ENCODE measurements at places on chromosomes 16 and 17.

DNA sequence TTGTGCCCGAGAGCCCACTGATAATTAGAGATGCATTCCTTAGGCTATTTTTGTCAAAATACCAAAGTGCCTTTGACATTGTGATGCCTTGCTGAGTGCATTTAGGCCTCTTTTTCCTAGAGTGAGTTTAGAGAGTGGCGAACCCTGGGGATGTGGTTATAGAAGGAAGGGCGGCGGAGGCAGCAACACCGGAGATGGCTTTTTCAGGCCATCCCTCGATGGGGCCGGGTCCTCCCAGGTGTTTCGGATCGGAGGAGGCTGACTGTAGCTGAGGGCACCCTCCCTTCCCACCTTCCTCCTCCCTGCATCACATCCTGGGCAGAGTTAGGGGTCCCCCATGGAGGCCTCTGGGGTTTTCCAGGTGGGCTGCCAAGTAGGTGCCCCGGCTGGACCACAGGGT, 6.6 kb upstream of the SNAI3 start:
- DNase-seq: no peak

DNA sequence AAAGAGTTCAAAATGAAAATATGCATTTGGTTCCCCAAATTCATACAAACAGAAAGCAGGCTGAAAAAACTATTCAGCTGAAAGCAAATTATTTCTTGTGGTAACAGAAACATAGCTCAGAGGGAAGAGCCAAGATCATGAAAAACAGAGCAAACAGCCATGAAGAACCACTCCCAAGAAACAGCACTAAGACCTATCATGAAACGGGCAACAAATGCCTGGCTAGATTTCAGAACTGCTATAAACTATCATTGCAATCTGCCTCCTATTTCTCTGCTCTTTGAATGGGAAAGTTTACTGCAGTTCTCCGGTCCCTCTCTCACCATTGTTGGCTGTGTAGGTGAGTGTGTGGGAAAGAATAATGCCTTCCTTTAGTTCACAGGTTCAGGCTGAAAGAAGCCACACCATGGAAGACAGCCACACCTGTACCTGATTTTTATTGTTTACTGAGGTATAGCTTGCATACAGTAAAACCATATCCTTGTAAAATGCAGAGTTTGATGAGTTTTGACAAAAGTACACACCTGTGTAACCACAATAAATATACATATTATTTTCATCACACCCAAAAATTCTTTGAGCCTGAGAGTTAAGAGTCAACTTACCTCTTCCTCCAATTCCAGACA, 48.2 kb downstream of the CEP112 start:
- DNase-seq: no peak

- DNase-seq: no peak
Observed at GRCh38 chr17:44084921-44085320, 14.4 kb downstream of the G6PC3 start.

- DNase-seq: no peak
Observed at GRCh38 chr17:20197272-20197926, 188.2 kb downstream of the SPECC1 start.

- DNase-seq: peak; percentile 17
Observed at GRCh38 chr16:49491771-49492761, 118.5 kb downstream of the C16orf78 start.

DNA sequence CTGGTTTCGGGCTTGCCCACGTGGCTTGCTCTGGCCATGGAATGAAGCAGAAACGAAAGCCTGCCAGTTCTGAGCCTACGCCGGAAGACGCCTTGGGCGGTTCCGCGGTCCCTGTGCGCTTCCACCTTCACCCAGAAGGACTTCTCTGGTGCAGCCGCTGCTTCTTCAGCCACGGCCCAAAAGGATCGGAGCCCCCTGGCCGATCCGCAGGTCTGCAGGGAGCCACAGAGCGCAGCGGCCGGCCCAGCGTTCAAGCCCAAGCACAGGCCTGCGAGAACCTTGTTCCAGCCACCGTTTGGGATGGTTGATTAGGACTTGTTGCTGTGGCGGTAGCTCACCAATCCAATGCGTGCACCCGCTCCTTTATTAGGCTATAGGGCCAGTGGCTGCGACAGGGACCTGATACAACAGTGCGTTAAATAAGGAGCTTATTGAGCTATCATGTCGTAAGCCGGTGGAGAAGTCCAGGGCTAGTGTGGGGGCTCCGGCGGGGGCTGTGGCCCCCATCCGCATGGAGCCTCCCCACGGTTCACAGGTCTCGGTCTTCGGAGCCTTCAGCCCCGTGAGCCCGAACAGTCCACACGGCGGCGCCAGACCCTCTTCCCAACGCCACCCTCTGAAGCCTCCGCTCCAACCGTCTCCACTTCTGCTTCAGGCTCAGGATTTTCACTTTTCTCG, 10.2 kb upstream of the MPP2 start:
- DNase-seq: peak; percentile 27

DNA sequence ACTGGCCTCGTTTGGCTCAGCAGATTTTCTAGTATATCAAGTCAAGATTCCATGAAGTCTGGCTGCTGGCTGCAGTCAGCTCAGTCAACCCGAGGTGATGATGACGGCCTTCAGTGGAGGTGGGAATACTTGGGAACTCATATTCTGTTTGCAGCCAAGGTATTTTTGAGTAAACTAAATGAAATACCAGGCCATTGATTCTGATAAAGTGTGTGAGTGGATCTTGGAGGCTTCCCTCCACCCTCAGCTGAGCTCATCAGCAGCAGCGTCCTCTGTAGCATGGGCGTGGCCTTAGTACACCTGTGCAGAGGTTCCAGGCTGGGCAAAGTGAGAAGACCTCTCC, 22.0 kb upstream of the TACO1 start:
- no peak for DNase-seq

DNA sequence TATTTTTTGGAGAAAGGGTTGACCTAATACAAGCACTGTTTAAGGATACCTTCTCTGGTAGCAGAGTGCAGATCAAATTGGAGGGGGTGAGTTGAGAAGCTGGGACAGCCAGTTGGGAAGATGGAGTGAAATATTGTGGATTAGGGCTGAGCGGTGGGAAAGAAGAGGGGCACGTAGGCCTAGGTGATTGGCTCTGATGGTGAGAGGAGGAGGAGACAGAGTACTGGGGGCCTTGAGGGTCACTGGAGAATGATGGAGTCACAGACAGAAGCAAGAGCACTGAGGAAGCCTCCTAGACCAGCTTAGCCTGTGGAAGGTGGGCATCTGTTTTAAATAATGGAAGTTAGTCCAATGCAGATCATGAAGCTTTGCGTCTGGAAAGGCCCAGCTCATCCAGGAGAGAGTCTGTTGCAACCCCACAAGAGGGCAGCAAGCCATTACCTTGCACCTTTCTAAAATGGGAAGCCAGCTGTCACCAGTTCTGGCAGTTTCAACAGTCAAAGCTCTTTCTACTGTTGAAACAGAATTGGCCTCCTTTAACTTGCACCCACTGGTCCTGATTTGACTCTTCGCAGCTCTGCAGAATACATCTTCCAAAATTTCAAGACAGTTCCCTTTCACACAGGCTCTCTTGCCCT, 11.8 kb downstream of the SLC9A5 start:
- DNase-seq: no peak

- DNase-seq: no peak
Observed at GRCh38 chr16:55272744-55273143, 51.3 kb upstream of the IRX6 start.

DNA sequence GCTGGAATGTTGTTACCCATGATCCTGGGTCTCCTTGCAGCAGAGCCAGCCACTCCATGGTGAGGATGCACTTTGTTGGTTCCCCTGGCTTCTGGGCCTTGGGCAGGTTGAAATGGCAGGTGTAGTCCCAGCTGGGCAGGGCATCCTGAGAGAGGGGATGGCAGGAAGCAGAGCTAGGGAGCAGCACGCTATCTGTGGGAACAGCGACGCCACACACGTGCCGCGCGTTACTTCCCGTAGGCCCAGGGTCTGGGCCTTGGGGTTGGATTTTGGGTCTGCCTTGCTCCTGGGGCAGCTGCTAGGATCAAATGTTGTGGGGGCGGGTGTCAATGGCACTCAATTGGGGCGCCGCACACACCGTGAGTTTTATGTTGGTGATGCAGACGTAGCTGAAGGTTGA, 368.0 kb downstream of the CPPED1 start:
- no peak for DNase-seq

DNA sequence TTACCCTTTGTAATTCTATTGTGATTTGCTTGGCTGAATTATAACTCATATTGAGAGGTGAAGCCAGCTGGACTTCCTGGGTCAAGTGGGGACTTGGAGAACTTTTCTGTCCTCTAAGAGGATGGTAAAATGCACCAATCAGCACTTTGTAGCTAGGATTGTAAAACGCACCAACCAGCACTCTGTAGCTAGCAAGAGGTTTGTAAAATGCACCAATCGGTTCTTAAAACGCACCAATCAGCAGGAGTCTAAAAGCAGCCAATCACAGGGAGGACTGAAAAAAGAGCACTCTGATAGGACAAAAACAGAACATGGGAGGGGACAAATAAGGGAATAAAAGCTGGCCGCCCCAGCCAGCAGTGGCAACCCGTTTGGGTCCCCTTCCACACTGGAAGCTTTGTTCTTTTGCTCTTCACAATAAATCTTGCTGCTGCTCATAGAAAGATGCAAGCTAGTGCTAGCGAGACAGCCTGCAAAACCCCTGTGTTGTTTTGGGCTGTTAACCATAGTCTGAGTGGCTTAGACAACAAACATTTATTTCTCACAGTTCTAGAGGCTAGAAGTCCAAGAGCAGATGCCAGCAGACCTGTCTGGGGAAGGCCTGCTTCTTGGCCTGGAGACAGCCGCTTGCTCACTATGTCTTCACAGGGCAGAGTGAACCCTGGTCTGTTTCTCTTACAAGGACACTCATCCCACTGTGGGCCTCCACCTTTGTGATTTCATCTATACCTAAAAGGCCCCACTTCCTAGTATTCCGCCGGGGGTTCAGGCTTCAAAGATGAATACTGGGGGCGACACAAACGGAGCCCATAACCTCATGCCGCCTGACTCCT, 39.0 kb upstream of the CRISPLD2 start:
- DNase-seq: no peak

DNA sequence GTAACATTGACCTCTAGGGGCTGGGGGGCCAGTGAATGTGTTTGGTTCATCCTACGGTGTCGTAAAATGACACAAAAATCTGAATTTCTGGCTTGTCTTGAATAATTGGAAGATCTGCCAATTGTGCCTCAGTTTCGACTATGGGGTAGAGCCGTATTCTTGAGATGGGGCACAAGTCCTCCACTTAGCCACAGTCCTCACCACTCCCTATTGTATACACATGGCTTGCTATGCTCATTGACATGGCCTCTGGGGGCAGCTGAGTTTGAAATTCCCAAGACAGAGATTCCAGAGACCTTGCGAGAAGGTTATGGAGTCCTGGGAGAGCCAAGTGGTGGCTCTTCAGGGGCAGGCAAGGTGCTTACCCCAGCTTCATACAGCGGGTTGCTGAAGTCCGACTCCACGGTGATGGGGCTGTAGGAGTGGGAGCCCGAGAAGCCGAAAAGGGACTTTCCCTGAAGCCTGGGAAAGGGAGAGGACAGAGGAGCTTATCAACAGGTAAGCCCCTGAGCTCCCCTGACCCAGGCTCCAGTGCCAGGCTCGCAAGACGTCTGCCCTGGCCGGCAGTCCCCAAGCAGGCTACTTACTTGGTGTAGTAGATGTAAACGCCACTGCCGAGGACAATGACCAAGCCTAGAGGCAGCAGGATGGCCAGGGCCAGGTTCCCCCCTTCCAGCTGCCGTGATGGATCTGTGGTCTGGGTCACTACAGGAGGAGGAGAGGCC, 9.0 kb upstream of the CDIPT start:
- DNase-seq: no peak

DNA sequence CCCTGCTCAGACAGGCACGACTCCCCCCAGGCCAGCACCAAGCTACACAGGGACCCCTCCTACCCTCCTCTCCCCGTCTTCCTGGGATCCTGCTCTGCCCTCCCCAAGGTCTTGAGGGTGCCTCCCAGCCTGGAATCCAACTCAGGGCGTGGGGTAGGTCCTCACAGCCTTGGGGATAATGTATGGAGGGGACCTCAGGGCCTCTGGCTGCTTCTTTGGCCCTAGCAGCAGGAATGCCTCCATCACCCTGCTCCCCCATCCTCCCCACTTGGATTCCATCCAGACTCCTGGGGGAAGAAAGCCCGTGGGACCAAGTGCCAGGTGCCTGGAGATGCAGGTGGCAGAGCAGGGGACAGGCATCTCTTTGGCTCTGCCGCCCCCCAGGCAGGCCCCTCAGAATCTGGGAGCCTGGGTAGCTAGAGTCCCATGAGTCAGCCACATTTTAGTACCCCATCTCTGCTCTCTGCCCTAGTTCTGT, 10.7 kb upstream of the STAC2 start:
- DNase-seq: no peak

DNA sequence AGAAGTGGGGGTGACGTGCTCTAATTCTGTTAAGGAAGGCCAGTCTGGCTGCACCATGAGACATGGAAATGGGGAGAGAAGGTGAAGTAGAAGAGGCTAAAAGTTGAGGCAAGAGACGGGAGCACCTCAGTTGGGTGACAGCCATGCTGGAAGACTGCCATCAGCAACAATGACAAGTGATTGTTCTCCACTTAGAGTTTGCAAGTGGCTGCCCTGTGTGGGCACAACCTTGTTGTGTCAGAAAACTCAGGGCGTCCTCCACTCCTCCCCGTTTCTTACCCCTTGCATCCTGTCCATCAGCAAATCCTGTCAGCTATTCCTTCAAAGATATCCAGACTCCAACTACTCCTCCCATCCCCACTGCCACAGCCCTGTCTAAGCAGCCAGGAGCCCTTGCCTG, 17.6 kb downstream of the CES1 start:
- DNase-seq: no peak

DNA sequence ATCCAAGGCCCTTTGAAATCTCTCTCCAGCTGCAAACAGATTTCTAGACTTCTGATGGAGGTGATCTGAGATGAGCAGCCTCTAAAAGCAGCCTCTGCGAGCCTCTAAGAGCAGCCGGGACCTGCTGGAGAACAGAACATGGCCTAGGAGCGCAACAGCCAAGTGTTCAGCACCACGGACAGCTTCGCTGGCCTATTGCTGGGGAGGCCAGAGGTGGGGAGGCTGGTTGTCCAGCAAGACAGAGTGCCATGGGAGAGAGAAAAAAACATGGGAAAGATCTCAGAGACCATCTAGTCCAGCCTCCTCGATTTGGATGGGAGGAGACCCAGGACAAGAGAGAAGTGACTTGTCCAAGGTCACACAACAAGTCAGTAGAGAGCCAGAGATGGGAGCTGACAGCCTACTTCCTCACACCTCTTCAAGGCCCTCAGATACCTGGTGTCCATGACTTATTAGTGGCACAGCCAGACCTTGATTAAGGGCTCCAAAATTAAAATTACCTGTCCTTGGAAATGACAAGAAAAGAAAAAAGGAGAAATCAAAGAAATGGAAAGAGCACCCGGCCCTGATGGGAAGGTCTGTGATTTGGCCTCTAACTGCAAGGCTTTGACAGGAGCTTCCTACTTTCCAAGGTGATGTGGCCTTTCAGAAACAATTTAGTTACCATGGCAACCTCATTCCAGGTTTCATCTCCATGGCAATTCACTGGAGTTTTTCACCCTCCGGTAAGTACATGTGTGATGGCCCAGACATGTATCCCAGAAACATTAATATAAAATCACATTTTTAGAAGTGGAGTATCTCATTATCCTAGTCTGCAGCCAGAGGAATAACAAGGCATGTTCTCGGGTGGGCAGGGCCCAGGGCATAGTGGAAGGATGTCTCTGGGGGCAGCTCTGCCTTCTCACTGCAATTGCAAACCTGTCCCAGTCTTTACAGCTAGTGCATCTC, 14.5 kb downstream of the RPRML start:
- DNase-seq: no peak

Measured in T-helper 9 cell (primary cell).